Stimulated activated CD8-positive, alpha-beta memory T cell treated with anti-CD3 and anti-CD28 coated beads, Interleukin-15, amount 100 ng/mL, for 24 hours (primary cell): ENCODE measurements at places on chromosomes 2 and 18.

GRCh38 chr18:12640881-12641200 is 17.1 kb downstream of the SPIRE1 start:
- no peak for DNase-seq

DNA sequence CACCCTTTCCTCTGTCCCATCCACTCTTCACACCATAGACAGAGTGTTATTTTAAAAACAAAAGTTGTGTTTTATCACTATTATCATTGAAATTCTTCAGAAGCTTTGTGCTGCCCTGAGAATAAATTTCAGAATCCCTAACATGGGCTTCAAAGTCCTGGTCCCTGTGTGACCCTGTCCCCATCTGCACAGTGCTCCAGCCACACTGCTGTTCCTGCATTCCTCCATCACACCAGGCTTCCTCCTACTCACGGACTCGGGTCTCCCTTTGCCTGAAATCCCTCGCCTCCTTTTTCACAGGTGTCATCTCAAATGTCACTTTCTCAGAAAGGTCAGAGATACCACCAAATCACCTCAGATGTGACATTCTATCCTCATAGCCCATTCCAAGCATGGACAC is 8.2 kb upstream of the DTNA start:
- DNase-seq = no peak

DNA sequence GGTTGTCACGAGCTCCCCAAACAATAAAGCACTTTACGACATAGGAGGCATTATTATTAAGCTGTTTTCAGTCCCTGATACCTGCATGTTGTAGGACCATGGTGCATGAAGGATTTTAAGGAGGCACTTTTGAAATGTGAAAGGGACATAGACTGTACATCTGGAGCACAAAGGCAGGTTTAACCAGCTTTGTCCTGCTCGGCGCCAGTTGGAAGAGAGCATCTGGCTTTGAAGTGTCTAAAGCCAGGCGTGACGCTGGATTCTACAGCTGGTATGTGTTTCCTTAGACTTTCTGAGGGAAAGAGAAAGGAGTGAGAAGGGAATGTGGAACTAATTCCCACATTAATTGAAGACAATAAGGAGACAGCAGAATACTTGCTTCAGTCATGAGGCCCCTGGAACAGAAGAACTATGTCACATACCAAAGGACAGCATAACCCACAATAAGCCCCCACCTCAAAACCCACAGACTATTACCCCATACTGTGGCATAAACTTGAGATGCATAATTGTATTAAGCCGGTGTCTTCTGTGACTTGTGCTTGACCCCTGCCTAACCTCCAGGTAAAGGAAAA is 381.0 kb upstream of the MEX3C start:
- no peak for DNase-seq

GRCh38 chr18:78966793-78967106 is 12.9 kb upstream of the SALL3 start:
- no peak for DNase-seq

- DNase-seq = no peak
Measured at GRCh38 chr2:72980535-72981217, 63.4 kb downstream of the EMX1 start.

GRCh38 chr2:112869258-112869842 is 32.8 kb upstream of the IL1B start:
- no peak for DNase-seq

- DNase-seq = no peak
Measured at GRCh38 chr2:47459021-47459420, 56.1 kb downstream of the MSH2 start.
